ENCODE measurements at places on chromosomes 16 and 17.

DNA sequence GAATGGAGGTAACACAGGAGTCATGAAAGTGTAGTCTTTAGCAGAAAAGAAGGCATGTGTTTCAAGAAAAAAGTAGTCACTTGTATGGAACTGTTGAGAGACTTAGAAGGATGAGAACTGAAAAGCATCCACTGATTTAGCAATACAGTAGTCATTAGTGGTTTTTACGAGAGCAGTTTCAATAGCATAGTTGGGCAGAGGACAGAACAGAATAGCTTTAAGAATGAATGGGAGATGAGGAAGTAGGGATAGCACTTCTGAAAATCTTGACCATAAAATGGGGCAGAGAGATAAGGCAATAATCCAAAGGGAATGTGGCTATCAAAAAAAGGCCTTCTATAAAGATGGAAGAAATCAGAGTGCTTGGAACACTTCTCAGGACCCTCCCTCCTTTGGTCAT, 64.8 kb upstream of the C17orf78 start:
- DNase-seq, result no peak

- no peak for DNase-seq
These were observed 11.1 kb upstream of the CCL5 start for GRCh38 chr17:35891269-35891668.

GRCh38 chr17:82020572-82021106, 2.0 kb downstream of the CENPX start:
- no peak for DNase-seq

- DNase-seq, result no peak
These were observed 1.7 kb downstream of the METRNL start for GRCh38 chr17:83080858-83081683.

DNA sequence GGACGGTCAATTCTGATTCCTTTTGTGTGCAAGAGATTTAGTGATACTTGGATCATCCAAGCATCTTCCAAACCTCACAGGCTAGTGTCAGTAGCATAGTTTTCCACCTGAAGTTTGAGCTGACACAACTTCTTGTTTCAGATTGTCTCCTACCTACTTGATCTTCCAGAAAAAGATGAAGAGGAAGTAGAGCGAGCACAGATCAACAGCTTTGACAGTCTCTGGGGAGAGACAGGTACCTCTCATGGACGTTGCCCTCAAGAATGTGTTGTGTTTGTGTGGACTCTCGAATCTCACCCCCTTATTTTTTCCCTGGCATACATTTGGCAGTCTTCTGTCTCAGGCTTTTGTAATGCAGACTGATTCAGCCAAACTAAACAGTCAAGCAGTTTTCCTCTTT, 47.4 kb downstream of the CYB561 start:
- no peak for DNase-seq

GRCh38 chr17:81110488-81111040, 54.7 kb upstream of the PVALEF start:
- no peak for DNase-seq

DNA sequence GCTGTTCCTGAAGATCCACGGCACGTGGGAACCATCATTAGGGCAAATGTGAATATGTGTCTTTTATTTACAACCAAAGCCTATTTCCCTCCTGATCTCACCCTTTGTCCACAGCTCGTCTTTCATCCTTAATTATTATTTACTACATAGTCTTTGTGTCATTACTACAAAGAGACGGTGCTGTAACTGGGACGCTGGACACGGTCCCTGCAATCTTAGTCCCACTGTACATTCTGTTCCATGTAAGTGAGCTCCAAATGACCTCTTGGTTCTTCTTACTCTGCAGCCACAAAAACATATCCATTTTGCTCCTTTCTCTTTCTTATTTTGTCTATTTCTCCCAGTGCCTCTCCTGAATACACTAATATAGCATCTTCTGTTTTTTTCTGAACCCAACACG, 12.7 kb upstream of the KRT23 start:
- no peak for DNase-seq

- no peak for DNase-seq
These were observed 41.4 kb upstream of the CMIP start for GRCh38 chr16:81403208-81403600.

DNA sequence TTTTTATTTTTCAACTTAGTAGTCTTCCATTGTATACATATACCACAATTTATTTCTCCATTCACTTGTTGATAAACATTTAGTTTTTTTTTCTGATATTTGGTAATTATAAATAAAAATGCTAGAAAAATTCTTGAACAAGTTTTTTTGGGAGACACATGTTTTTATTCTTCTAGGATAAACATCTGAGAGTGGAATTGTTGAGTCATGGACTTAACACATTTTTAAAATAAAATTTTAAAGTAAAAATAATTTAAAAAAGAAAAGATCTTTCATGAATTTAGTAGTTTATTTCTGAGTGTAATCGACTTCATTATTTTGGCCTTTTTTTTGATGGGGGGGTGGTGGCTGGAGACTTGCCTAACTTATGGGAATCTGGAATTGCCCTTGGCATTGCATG, 391.1 kb downstream of the KCNJ2 start:
- DNase-seq, result no peak

DNA sequence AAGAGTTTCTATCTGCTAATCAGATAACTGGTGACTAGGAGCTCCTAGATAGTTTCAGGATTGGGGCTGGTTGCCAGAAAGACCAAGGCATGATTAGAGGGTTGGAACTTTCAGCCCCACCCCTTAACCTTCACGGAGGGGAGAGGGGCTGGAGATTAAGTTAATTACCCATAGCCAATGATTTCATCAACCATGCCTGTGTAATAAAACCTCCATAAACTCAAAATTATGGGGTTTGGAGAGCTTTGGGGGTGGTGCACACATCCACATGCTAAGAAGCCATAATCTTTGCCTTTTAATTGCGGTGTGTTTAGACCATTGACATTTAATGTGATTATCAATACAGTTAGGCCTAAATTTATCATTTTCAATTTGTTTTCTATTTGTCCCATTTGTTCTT, 161.7 kb downstream of the CDK5R1 start:
- DNase-seq, result no peak

DNA sequence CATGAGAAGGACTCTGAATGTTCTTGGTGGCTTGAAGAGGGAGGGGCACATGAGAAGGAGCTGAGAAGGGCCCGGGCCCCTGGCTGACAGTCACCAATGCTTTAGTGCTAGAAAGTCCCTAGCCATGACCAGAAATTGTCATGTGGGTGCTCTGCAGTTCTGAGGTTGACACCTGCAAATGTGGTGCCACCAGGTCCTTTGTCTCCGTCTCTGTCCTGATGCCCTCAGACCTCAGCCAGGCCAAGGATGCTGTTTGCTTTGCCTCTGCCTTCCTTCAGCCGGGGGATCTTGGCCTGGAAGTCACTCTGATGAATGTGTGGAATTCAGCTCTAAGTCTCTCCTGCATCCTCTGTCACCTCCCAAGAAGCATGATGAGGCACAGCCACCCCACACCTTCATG, 63.6 kb downstream of the TNFRSF13B start:
- DNase-seq, result no peak

DNA sequence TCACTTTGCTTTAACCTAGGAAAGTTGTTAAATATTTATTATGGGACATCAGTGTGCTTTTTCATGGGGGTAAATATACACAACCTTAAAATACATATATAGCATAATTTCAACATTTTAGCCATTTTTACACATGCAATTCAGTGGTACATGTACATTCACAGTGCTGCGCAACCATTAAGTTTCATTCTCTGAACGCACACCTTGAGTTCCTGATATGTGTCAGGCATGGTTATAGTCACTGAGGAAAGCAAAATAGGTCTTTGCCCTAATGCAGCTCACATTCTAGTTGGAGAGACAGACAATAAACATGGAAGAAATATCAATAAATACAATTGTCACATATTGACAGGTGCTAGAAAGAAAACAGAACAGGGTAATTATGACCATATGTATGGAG, 12.8 kb upstream of the CNEP1R1 start:
- no peak for DNase-seq

GRCh38 chr16:30383521-30383920, 1.2 kb upstream of the SEPTIN1 start:
- no peak for DNase-seq

DNA sequence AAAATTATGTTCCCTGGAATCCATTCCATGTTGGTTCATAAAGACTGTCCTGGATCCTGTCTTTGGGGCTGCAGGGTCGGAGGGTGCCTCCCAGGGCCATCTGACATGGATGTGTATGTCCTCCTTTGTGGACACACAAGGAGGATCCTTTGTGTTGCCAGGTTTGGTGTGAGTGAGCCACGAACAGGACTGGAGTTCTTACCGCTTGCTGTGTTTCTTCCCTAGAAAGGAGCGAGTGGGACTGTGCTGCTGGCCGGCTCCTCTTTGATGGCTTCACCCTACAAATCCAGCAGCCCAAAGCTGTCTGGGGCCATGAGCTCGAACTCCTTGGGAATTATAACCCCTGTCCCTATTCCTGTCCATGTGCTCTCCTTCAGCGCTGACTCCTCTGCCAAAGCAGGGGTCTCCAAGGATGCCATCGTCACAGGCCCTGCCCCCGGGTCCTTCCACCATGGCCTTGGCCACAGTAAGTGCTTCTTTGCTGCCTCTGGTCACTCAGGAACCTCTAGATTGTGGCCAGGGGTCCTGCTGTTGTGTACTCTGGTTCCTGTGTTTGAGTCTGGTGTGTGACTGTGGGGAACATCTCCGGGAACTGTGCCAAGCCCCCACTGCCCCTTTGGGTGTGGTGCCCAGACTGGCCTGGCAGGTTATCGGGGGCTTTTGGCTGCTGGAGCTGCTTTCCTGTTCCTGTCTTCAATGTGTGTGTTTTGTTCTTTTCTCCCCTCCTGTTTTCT, 29.5 kb downstream of the UBN1 start:
- DNase-seq, result no peak

DNA sequence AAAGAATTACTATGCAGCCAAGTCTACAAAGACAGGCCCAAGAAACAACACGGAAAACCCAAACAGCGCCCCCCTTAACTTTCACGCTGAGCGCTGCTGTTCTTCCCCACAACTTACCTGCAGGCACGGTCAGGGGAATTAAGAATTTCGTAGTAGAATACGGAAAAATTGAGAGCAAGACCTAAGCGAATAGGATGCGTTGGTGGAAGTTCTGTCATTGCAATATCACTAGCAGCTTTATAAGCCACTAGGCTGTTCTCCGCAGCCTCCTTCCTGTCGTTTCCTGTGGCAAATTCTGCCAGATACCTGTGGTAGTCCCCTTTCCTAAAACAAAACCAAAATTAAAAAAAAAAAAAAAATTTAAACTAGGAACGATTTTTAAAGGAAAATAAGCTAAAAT, 39.0 kb downstream of the YWHAE start:
- DNase-seq, result no peak

GRCh38 chr16:19437280-19437679, 19.6 kb downstream of the TMC5 start:
- no peak for DNase-seq

GRCh38 chr17:12659500-12659899, 6.2 kb upstream of the MYOCD start:
- DNase-seq, result no peak

- DNase-seq, result no peak
These were observed 12.8 kb downstream of the PECAM1 start for GRCh38 chr17:64377769-64378282.

GRCh38 chr17:38605411-38605840, 326 bp downstream of the SRCIN1 start:
- no peak for DNase-seq

GRCh38 chr16:81461766-81462165, 17.2 kb downstream of the CMIP start:
- no peak for DNase-seq

DNA sequence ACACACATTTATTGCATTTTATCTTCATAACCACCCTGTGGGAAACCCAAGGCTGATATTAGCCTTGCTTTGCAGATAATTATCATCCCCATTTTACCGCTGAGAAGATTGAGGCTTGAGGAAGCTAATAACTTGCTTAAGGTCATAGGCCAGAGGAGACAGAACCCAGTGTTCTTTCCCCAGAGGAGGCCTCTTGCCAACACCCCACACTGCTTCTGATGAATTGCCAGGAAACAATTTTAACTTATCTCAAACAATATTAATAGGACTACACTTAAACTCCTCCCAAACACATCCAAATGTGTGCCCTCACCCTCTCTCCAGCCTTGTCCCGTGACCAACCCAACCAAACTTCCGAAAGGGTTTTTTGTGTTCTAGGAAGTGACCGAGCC, 2.1 kb upstream of the SPG7 start:
- DNase-seq, result no peak

DNA sequence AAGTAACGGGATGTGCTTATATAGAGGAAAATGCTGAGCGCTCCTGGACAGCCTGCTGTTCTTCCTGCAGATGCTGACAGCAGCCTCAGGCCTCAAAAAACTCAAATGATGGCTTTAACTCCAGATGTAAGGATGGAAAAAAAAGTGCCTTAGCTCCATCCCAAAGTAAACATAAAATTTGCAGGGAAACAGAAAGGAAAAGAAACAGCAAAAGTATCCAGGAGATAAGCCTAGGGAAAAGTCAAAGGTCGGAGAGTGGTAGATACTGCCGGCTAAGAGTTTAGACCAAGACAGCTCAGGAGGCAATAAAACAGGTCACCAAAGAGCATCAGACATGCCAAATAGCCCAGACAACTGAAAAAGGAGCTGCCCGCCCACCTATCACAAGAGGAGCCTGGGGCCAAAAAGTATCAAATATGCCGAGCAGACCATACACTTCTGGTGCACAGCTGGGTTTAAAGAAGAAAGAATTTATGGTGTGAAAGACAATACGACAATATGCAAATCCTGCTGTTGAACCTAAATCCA, 6.9 kb downstream of the KRT31 start:
- no peak for DNase-seq
